ENCODE measurements at places on chromosomes 1 and 21.

DNA sequence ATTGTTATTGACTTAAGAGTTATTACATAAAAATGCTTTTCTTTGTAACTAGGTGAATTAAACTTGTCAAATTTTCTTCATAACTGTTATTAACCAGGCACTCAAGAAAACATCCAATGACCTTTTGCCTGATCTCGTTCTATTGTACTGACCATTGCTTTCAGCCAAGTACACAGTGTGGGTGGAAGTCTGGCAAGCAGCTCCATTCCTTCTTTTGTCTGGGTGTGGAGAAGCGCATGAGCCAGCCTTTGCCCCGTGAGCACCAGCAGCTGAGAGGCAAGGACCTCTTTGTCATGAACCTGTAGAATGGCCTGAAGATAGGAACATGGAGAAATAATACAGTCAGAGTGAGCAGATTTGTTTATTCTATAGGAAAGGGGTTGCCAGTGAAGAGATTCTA is 57.5 kb downstream of the IARS2 start:
- no peak for DNase-seq

DNA sequence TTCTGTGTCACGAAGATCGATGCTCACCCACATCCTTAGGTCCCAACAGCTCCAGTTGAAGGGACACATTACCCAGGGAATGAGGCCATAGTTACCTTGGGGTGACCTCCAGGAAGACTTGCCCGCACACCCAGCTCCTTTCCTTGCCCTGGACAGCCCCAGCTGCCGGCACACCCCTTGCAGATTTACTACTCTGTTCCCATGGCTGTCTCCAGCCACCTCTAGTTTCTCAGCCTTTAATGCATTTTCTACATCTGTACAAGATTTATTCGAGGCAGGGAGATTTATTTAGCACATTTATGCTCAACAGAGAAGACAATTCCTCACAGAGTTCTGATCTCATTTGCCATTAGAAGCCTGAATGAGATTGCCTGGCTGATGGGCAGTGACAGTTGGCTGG is 36.7 kb downstream of the SYT2 start:
- DNase-seq: no peak

- no peak for DNase-seq
These were observed 19.2 kb downstream of the CD247 start for GRCh38 chr1:167499106-167499505.

DNA sequence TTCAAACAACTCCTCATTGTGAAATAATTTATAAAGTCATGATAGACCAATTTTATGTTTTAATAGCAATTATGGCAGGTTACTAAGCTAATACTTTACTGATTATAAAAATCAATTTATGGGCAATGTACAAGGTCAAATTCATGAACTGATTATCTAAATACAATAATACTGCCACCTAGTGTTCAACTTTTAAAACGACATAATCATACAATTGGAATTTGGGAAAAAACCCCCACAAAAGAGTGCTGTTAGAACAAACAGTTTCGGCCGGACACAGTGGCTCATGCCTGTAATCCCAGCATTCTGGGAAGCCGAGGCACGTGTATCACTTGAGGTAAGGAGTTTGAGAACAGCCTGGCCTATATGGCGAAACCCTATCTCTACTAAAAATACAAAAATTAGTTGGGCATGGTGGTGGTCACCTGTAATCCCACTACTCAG is 14.0 kb downstream of the GTF2B start:
- DNase-seq: no peak

DNA sequence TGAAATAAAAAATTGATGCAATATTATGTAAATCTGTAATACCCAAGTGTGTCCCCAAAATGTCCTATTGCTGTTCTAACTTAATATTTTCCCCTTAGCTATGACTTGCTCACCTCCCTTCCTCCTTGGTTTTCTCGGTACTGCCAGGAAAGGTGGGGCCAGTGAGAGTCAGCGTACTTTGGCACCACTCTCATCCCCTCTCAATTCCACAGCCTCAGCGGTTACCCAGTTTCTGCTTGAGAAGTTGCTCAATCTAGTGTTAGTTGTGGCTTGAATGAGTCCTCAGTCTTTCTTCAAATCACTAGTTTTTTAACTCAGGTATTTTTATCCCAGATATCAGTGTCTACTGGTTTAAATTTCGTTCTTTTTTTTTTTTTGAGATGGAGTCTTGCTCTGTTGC is 32.3 kb downstream of the BCAS2 start:
- DNase-seq: no peak

DNA sequence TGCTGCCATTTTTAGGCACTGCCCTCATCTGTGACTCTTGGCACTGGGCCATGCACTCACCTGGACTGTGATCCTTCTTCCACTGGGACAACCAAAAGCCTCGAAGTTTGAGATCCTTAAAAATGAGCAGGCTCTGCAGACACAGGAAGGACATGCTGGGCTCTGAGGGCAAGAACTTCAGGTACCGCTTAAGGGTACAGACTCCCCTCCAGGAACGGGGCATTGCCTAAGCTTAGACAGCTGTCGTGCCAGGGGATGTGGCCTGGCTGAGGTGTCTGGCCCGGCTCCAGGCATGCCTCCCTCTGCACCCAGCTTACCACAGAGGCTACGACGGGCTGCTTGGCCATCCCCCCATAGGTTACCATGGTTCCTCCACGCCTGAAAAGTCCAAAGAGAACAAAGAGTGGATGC is 14.2 kb upstream of the SRSF4 start:
- DNase-seq: no peak

- no peak for DNase-seq
These were observed 85.9 kb downstream of the CENPF start for GRCh38 chr1:214688891-214689290.

DNA sequence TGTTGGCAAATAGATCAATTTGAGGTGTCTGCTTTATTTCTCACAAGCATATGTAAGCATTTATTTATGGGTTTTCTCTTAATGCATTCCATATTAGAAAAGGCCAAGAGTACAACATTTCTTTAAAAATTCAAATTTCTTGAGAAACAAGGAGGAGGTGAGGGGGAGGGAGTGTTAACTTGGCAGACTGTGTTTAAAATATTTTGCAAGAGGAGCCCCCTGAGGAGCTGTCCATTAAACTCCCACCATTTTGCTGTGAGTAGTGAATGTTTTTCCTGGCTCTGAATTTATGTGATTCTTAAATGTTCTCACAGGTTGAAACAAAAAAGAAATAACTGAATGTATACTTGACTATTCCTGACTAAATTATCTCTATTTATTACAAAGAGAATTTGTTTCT is 363.8 kb downstream of the PTPRC start:
- no peak for DNase-seq

- DNase-seq: no peak
These were observed 26.7 kb upstream of the RPTN start for GRCh38 chr1:152185544-152186391.

DNA sequence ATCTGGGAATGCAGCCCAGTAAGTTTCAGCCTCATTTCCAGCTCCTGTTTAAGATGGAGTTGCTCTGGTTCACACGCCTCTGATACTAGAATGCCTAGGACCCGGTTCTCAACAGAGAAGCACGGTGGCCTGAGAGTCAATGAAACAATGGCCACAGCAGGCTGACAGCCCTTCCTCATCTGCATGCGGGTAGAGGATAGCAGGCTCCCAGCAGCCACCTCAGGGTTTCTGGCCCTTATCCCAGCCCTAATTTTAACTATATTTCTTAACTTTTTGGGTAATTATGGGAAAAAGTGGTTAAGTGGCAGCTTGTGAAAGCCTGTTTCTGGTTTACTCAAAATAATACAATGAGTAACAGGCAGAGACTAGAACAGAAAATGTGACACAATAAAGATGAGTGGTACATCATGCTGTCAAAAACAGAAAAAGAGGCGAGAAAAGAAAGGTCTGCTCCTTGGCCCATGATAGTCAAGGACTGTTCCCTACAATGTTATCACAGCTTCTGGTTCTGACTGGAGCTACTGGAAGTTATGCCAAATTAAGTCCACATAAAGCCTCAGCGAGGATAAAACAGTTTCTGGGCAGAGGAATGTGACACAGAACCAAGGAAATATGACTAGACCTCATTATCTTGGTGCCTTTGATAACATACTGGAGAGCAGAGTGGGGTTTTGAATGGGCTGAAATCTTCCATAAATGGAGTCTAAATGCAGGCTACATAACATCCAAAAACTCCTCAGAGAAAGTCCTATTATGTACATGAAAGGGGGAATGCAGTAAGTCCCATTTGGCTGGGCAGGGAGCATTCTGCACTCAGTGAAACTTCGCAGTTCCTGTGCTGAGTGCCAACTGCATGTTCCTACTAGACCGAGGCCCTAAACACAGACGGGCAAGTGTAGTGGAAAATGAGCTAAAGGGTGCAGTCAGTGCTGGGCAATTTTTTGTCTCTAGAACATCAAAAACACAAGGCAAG is 92.1 kb downstream of the NIBAN1 start:
- DNase-seq: no peak

DNA sequence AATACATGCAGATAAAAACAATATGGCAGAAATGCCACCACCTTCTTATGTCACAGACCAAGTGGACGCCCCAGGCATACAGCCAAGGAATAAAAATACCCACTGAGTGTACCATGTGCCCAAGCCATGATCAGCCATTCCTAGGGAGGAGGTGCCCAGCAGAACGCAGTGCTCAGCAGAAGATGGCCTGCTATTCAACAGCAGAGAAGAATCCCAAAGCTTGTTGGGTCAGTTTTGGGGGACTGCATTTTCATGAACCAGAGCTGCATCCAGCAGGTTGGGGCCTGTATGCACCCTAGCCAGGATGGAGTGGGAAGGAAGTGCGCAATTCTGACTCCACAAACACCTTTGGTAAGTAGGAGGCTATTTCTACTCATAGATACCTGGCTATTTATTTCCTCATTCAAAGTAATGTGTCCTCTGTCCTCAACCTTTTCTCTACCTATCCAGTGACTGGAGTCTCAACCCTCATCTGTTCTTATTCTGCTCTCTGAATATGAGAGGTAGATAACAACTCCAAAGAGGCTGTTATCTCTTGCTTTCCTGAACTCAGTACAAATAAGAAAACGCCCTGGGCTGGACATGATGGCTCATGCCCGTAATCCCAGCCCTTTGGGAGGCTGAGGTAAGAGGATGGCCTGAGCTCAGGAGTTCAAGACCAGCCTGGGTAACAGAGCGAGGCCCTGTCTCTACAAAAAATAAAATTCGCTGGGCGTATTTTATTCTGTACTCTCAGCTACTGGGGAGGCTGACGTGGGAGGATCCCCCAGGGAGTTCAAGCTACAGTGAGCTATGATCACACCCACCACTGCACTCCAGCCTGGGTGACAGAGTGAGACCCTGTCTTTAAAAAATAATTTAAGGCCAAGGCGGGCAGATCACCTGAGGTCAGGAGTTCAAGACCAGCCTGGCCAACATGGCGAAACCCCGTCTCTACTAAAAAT is 2.5 kb upstream of the PLEKHM2 start:
- no peak for DNase-seq

- no peak for DNase-seq
These were observed 70.2 kb upstream of the ERRFI1 start for GRCh38 chr1:8096105-8097011.

DNA sequence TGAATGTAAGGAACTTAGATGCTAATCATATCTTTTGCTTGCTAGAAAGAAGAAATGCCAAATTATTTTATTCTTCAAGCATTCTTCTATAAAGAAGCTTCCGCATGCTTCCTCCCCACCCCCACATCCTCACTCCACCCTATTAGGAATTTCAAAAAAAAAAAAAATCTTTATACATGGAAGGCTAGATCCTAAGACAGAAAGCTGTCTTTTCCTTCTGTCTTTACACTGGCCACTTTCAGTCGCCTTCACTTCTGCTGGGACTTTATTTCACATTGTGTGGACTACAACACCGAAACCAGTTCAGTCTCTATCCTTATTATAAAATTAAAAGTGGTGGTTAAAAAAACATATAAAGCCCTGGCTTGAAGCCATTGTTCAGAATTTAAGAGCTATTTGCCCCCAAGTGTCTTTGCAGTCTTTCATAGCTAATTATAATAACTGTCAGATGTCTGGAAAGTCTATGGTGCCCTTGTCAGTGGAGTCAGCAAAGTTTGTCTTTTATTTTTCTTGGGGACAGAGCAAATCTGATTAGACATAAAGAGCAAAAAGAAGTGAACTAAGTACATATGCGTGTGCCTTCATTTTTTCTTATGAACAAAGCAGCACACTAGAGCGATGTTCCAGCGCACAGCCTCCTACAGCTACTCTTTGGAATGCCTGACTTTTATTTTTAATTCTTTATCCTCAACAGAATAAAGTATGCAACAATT is 297.7 kb downstream of the PTPRC start:
- DNase-seq: no peak

- peak; percentile 56 for DNase-seq
These were observed 76.6 kb downstream of the RGL1 start for GRCh38 chr1:183881387-183882131.

- no peak for DNase-seq
These were observed 88.2 kb downstream of the RABGAP1L start for GRCh38 chr1:174247472-174247871.

- DNase-seq: no peak
These were observed 45.5 kb upstream of the MRPS6 start for GRCh38 chr21:34027721-34028461.

DNA sequence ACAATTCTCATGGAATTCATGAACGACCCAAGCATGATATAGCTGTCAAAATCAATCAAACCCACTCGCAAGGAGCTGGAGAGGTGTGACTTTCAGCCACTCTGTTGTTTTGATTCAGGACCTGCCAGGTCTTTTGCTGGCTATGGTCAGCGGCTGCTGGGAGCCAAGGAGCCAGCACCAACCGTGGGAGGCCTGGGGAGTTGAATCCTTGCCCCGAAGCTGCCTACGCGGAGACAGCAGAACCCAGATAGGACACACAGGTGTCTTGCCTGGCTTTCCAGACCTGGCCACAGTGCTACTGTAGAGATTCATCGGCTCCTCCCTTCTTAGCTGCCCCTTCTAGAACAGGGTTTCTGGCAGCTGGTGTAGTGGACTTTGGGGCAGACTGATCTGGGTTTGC is 42.7 kb downstream of the ZSCAN20 start:
- DNase-seq: no peak

GRCh38 chr1:214563881-214564280 is 12.5 kb upstream of the PTPN14 start:
- DNase-seq: no peak

GRCh38 chr1:25619101-25619890 is 2.7 kb downstream of the MAN1C1 start:
- peak; percentile 41 for DNase-seq
